ENCODE measurements at places on chromosomes 2 and 18.
A peak's percentile ranks its signal among the peaks of the same experiment; 100 is the strongest.

- peak; percentile 82 for DNase-seq
Observed at GRCh38 chr2:101831351-101831865, 133.9 kb downstream of the MAP4K4 start.

DNA sequence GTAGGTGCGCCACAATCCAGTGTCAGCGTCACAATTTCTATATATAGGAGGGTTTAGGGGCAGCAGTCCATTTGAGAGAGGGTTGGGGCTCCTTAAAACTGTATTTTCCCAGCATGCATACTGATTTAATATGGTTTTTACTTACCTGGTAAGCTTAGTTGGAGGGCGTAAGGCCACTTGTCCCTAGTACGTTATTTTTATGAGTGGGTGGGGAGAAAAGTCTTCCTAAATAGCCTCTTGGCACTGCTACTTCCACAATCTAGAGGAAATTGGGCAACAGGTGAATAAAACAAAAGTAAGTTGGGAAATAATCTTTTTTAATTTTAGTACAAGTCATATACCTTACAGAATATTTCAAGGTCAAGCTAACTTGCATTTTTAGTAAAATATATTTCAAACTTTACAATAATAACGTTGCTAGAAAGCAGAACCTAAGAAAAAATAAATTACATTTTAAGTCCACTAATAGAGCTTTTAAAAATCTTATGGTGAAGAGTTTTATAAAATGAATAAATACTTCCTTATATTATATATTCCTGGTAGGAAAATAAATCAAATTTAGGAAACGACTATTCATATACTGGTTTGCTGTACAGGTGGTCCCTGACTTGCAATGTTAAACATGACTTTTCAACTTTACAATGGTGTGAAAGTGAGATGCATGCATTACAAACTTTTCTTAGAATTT is 20.9 kb downstream of the DHRS9 start:
- DNase-seq = no peak

DNA sequence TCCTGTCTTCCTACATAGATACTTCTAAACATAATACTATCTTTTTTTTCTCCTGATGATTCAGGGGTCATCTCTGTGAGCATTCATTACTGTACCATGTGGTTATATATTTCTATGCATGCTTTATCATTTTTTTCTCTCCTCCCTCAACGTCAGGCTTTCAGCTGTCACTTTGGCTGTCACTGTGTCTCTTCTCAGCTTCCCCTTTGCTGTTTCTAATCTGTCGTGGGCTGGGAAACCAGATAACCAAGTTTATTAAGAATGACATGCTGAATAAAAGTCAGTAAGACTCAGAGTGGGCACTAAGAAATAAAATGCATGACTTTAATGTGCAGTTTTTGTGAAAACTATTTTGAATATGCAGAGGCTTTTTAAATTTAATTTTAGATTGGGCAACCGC is 344.6 kb downstream of the NRXN1 start:
- DNase-seq = no peak

DNA sequence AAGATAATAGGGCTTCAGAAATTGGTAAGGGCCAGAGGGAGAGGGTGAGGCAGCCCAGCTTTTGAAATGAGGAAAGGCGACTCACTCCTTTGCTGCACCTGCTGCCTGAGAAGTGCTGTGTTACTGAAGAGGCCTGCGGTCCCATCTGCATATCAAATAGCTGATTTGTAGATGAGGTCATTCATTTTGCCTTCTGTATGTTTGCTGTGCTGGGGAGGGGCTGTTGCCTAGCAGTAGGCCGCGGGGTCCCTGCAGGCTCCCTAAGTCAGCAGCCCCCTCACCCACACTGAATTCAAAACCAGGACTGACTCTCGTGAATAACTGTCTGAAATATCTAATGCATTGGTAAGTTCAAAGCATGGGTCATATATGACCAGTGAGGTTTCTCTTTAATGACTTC is 377.2 kb downstream of the SOX11 start:
- no peak for DNase-seq

- DNase-seq = peak; percentile 14
Observed at GRCh38 chr18:52694804-52695203, 354.8 kb downstream of the DCC start.

- DNase-seq = peak; percentile 50
Observed at GRCh38 chr2:101546376-101547058, 71.6 kb upstream of the RFX8 start.

DNA sequence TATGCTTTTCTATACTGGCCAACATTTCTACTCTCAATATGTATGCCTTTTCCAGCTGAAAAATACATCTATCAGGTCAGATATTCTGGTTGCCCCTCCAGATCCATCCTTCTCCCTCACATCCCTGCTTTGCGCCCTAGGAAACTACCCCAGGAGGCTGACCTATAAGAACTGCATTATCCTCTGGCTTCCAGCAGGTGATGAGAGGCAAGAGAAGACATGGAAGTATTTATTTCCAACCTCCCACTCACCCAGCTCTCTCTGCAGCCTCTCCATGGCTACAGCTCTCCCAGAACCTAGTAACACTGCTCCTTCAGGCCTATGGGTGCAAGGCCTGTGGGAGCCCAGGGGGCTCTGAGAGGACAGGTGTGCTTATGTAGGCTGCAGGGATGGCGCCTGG is 42.9 kb downstream of the ARID5A start:
- DNase-seq = no peak

GRCh38 chr2:195782156-195782555 is 125.1 kb downstream of the SLC39A10 start:
- no peak for DNase-seq

DNA sequence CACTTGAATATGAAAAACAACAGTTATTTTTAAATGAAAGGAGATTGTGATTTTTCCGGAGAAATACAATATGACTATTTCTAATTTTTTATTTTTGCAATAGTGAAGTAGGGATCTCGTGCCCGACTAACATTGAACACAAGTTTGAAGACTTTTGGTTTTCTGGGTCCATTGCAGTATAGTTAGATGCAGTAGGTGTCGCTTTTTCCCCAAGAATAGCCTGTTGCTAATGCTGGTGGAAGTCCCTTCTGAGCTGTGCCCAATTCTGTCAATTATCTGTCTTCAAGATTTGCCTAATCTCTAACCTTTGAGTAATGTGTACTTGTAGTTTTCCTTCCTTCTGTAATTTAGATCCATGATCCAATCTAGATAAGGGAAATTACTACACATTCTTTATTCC is 36.5 kb downstream of the SEMA4F start:
- DNase-seq = peak; percentile 63

- DNase-seq = no peak
Observed at GRCh38 chr18:9941660-9942059, 27.8 kb downstream of the VAPA start.

- DNase-seq = no peak
Observed at GRCh38 chr2:185700883-185701282, 37.7 kb upstream of the FSIP2 start.

GRCh38 chr2:132477962-132478361 is 61.4 kb downstream of the GPR39 start:
- no peak for DNase-seq

- no peak for DNase-seq
Observed at GRCh38 chr2:122531290-122532071, 776.0 kb downstream of the TSN start.

GRCh38 chr2:201888426-201888800 is 82.1 kb downstream of the CDK15 start:
- no peak for DNase-seq

DNA sequence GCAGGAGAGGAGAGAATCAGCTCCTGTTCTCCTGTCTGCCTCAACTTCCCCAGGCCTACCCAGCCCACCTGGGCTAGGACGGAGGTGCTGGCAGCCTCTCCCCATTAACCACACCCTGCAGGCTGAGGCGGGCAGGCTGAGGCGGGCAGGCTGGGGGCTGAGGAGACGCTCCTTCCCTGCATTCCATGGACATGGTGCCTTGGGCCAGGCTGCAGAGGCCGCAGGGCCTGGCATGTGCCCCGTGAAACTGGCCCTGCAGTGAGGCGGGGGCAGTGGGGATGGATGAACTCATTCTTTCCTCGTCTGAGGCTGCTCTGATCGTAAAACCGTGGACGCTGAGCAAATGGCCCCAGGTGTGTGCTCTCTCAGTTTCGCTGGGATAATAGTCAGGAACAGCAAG is 84.7 kb upstream of the LAPTM4A start:
- no peak for DNase-seq

DNA sequence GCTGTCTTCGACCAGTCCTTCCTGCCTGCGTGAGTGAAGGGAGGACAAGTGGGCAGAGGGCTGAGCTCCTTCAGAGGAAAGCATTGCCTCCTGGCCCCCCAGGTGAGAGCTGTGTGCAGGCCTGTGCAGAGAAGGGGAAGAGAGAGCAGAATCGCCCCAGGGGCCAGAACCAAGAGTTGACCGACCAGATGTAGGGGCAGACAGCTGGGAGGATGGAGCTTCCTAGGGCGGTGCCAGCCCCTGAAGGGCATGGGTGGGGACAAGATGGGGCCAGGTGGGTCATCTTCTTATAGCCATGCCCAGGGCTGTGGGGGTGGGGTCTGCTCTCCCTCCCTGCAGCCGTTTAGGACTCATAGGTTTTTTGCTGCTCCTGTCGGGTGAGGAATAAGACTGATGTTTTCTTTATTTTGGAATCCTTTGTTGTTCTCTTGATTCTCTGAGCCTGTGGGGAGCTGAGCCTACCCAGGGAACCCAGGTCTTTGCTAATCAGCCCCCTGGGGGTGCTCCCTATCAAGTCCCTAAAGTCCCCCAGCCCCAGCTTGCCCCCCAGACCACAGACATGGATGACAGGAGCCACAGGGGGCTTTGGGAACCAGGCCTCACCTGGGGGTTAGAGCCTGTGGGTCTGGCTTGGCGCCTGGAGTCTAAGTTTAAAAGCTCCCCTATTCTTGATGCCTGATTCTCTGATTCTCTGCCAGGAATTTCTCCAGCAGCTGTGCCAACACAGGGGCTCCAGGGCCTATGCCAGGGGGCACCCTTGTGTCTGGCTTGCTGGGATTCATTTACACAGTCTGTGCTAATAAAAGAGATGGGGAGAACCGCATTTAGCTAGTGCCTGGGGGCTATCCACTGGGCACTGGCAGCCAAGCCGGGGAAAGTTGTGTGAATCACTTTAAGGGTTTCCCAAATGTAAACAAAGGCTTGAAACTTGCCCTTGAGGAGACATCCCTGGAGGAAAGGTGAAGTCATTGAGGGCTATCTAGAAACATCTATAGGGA is 9.3 kb upstream of the EFHD1 start:
- no peak for DNase-seq

- no peak for DNase-seq
Observed at GRCh38 chr2:227436436-227437174, 35.4 kb upstream of the AGFG1 start.

GRCh38 chr2:187117483-187117882 is 268.5 kb upstream of the ZSWIM2 start:
- DNase-seq = peak; percentile 9

GRCh38 chr2:170579511-170579910 is 135.6 kb upstream of the SP5 start:
- DNase-seq = no peak

DNA sequence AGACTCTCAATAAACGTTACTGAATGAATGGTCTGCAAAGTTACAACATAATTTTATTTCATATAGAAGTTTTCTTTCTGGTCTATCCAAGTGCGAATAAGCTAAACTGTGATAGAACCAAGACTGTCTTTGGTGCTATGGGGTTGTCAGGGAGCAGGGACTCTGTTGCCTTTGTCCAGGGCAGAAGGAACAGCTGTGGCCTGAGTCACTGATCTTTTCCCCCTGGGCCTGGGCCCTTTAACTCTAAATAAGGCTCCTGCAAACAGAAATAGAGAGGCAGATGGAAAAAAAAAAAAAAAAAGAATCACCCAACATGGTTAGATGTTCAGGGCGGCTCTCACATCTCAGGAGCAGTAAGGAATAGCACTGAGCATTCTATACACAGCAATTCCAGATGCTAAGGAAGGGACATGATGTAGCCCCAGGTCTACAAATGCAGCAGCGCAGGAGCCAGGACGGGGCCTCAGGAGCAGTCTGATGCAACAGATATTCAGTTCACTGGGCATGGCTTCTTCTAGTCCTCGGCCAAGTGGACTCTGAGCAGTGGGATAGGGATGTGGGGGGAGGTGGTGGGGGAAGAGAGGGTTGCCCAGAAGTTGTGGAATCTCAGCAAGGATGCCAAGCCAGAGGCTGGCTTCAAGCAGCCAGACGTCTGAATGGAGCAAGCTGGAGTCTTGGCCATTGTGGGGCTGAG is 247.1 kb upstream of the SIX2 start:
- no peak for DNase-seq

GRCh38 chr2:122754561-122754960 is 999.1 kb downstream of the TSN start:
- DNase-seq = no peak

GRCh38 chr18:49834258-49834657 is 20.9 kb upstream of the ACAA2 start:
- no peak for DNase-seq

- DNase-seq = no peak
Observed at GRCh38 chr2:78535395-78535794, 490.1 kb upstream of the REG3G start.

DNA sequence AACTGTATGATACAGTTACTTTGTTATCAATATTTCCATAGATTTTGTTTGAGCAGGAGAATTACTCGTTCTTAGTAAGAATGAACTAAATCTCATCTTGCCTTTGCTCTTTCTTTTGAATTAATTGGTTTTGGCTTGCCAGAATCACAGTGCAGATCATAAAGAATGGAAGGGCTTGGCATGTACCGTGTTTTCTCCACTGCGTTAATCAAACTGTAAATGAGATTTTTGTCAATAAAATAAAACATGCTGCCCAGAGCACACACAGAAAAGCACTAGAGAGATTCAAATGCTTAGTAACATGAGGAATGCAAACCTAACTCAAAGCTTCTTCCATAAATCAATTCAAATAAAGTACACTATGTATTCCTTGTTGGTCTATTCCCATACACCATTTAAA is 229.6 kb upstream of the CDH2 start:
- DNase-seq = no peak

DNA sequence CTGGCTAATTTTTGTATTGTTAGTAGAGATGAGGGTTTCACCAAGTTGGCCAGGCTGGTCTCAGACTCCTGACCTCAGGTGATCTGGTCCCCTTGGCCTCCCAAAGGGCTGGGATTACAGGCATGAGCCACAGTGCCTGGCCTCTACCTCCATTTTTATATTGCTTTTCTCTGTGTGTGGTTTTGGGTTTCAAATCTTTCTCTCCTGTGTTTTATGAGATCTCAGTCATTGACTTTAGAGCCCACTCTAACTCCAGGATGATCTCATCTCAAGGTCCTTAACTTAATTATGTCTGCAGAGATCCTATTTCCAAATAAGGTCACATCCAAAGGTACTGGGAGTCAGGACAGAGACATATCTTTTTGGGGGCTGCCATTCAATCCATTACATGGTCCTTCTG is 24.7 kb downstream of the ARL4C start:
- no peak for DNase-seq

DNA sequence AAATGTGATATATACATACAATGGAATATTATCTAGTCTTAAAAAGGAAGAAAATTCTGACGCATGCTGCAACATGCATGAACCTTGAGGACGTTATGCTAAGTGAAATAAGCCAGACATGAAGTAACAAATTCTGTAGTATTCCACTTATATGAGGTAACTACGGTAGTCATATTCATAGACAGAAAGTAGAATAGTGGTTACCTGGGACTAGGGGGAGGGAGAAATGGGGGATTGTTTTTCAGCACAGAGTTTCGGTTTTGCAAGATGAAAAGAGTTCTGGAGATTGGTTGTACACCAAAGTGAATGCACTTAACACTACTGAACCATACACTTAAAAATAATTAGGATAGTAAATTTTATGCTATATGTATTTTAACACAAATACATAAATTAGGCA is 215.9 kb upstream of the FBXO11 start:
- DNase-seq = no peak

Measured in HT-29 (cell line).